Naive B cell (primary cell): ENCODE measurements at places on chromosomes 2 and 18.
A peak's percentile ranks its signal among the peaks of the same experiment; 100 is the strongest.

GRCh38 chr2:45984896-45985473, 312.2 kb upstream of the EPAS1 start:
- DNase-seq, result no peak

DNA sequence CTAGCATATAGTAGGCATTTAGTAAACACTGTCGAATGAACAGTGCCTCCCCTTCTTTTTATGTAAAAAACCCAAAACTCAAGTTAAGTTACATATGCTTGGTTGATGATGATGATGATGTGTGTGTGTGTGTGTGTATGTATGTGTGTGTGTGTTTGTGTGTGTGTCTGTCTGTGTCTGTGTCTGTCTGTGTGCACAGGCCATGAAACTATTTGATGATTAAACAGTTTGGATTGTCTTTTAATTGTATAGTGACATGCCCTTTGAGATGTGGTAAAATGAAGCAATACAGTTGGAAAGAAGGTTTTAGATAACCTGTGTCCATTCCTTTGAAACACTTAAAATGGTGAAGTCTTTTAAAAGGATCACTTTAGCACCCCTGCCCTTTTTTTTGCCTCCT, 105.6 kb downstream of the MAP4K4 start:
- no peak for DNase-seq

GRCh38 chr2:29916571-29916970, 4.8 kb downstream of the ALK start:
- no peak for DNase-seq

DNA sequence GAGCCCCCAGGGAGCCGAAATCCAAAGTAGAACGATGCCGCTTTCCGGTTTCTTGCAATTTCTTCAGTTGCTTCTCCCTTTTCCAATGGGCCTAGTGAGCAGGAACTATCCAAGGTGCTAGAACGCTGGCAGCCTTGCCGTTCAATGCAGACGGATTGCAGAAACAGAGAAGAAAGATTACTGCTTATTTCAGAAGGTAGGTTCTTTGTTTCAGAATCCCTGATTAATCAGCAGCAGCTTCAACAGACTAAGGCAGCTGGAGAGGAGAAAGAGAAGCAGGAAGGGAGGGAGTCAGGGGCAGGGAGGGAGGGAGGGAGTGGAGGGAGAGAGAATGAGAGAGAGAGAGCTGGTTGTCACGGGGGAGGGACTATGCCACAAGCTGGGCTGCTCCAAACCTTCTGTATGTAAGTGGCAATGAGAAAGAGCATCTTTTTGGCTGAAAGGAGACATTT, 576 bp downstream of the NYAP2 start:
- no peak for DNase-seq

DNA sequence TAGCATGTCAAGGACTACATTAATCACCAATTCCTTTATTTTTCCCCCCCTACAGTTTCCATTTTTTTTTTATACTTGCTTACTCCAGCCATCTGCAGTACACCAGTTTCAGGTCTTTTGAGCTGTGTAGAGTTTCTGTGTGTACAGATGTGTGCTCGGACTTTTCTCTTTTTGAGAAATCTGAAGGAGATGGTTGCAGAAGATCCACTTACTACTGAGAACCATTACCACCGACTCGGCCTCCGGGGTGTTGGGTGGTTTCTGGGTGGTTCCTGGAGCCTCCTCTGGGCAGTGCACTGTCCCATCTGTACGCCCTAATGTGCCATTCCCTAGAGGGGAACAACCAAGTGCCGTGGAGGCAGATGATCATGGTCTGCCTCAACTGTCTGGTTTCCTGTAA, 15.4 kb upstream of the LYPD6B start:
- no peak for DNase-seq

DNA sequence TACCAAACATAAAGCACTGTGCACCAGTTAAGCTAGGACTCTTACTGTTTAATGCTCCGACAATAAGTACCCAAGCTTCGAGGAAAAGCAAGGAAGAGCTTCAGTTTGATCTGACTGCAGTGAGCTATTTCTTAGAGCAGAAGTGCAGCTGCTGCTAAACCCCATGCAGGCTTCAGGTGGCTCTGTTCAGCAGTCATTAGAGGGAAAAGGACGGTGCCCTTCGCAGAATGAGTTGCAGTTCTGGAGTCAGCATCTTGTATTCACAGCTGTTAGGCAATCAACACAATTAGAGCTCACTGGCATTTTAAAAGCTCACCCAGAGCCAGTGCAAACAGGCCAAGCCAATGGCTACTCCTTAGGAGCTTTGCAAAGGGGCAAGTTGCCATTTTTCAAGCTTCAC, 1.5 kb upstream of the CERKL start:
- no peak for DNase-seq

- no peak for DNase-seq
Observed at GRCh38 chr18:40935423-40935822, 1019.6 kb upstream of the PIK3C3 start.

GRCh38 chr18:49561289-49562193, at the start of gene LIPG:
LIPG (plus strand) TSS chr18:49562057; CDS start chr18:49562309, 252 bp downstream.
- peak; percentile 23 for DNase-seq

GRCh38 chr18:23849141-23849540, 159.9 kb downstream of the LAMA3 start:
- DNase-seq, result no peak

- no peak for DNase-seq
Observed at GRCh38 chr2:101109451-101110118, 41.6 kb downstream of the TBC1D8 start.

GRCh38 chr2:191252699-191253098, 7.5 kb downstream of the MYO1B start:
- no peak for DNase-seq

DNA sequence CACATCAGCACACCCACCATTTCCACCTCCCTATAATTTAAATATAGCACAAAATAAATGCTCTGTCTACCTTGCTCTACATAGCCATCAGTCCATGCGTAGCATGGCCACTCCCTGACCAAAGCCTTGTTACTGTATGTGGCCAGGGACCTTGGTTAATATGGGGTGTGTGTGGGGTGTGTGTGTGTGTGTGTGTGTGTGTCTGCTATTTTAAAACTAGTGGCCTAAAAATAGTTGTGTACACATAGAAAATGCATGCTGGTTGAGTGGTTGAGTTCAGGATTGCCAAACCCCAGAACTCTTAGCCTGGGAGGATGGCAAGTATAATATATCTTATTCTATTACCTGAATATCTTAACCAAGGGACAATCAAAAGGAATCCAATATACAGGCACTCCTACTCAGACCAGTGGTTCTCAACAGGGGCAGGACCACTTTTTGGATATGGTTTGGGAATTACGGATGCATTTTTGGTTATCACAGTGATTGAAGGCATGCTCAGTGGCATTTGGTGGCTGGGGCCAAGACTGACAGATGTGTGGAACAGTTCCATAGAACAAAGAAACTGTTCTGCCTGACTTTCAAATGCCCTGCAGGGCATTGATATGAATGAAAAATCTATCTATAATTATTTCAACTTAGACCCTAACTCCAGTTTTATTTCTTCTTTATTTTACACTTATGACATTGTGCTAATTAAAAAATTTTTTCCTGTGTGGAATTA, 72.3 kb upstream of the PSME4 start:
- no peak for DNase-seq

DNA sequence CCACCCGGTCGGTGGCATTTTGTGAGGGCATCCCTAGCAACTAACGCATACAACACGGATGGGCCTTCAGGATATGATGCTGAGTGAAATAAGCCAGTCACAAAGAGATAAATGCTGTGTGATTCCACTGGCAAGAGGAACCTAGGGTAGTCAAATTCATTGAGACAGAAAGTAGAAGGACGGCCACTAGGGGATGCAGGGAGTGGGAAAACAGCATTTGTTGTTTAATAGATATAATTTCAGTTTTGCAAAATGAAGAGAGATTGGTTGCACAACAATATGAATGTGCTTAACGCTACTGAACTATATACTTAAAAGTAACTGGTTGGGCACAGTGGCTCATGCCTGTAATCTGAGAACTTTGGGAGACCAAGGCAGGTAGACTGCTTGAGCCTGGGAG, 112.9 kb downstream of the AFF3 start:
- no peak for DNase-seq

- no peak for DNase-seq
Observed at GRCh38 chr18:10264260-10264659, 190.2 kb upstream of the APCDD1 start.

GRCh38 chr2:10591207-10591606, 98.6 kb downstream of the NOL10 start:
- no peak for DNase-seq

DNA sequence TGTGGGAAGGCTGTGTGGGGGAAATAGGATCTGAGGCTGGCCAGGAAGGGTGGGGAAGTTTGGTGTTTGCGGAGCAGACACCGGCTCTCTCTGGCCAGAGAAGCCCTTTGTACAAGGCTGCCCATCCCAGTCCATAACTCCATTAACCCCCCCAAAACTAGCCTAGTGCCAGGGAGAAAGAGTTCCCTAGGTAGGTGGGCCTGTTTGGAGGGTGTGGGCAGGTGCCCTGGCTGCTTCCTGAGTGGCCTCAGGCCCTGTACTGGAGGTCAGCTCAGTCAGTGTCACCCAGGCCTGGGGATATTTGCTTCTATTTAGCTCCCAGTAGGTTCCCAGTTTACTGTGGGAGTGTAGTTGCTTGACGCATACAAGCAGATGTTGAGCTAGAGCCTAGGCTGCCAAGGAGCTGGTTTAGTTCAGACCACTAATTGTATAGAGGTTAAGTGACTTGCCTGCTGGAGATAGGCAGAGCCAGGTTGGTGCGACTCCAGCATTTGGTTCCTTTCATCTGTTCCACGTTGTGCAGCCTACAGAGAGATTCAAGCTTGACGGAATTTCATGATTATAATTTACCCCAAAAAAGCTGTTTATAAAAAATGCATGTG, 2.9 kb upstream of the GREB1 start:
- DNase-seq, result no peak

DNA sequence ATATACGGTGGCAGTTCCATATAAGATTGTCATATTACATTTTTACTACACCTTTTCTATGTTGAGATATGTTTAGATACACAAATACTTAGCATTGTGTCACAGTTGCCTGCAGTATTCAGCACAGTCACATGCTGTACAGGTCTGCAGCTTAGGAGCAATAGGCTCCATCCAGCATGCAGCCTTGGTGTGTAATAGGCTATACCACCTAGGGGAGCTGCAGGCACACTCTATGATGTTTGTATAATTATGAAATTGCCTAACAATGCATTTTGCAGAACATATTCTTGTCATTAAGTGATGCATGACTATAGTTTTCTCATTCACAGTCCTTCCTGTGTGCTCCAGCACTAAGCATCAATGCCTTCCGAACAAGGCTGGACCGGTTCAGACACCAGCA, 133.4 kb downstream of the NDUFA10 start:
- DNase-seq, result no peak

GRCh38 chr2:796141-796985, 119.2 kb upstream of the TMEM18 start:
- DNase-seq, result no peak

DNA sequence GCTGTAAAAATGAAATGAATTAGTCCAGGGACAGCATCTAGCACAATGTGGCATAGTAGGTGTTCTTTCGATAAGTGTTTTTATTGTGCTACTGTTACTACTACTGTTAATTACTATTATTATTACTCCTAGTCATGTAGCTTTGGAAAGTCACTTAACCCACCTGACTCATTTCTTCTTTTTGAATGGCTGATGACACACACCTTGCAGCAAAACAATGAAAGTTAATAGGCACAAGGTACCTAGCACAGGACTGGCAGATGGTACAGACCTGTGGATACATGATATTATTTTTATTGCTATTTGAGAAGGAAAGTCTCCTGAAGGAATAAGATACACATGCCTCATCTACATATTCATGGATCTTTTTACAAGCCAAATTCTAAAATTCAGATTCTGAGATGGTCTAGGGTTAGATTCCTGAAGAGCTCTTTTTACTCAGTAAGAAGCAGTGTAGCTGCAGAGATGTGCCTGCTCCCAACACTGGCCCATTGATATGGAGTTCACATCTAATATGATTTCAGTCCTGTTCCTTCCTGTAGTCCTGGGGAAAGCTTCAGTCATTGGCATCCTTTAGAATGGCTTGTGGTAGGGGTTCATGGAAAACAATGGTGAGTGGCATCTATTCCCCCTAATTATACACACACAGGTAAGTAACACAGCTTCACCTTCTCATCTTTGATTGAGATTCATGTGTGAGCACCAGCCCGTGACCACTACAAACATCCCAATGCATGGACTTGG, 7.9 kb upstream of the ERMN start:
- no peak for DNase-seq

GRCh38 chr2:20411361-20411894, 35.4 kb upstream of the RHOB start:
- peak; percentile 71 for DNase-seq

DNA sequence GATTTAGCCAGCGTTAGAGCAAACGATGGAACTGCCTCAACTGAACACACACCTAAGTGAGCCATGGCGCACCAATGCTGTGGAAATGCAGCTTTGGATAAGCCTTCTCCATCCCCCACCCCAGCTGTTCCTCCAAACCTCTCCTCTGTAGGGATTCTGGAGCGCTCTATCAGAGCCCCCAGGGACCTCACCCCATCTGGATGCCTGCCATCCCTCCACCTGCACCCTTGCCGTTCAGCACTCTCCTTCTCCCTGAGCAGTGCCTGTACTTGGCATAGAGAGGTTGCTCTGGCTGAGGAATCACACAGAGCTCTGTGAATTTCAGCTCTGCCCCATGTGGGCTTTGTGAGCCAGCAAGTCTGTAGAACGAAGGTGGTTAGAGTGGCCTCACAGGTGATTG, 42.8 kb upstream of the INHBB start:
- no peak for DNase-seq

DNA sequence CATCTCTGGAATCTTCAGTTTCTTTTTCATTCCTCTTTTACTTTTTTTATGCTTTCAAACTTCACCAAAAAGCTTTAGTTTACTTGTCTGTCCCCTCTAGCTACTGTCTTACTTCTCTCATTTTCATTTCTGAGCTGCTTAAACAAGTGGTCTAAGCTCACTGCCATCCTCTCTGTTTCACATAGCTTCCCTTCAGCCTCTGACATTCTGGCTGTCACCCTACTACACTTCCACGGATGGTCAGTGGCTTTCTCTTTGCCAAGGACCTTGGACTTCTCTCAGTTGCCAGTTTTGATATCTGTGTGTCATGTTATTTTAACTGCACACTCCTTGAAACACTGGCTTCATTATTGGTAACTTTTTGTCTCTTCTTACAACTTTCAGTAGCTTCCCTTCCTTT, 176.1 kb downstream of the IKZF2 start:
- DNase-seq, result no peak

DNA sequence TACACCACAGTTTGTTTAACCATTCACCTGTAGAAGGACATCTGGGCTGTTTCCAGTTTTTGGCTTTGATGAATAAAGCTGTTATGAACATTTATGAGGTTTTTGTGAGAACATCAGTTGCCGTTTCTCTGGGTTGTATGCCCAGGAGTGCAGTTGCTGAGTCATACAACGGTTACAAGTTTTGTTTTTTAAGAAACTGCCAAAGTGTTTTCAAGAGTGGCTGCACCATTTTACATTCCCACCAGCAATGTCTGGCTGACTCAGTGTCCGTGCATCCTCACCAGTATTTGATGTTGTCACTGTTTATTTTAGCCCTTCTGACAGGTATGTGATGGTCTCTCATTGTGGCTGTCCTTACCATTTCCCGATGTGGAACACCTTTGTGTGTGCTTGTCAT, 48.0 kb upstream of the GPR17 start:
- no peak for DNase-seq

GRCh38 chr2:190043441-190043840, 19.1 kb downstream of the MSTN start:
- no peak for DNase-seq

GRCh38 chr2:69571189-69571588, 72.3 kb downstream of the AAK1 start:
- no peak for DNase-seq
